Breast epithelium (tissue), 4 donors: ENCODE measurements at places on chromosomes 12 and 14. TPM values are rescaled to one million over a fixed set of nuclear protein-coding genes. Genes with fewer than 3 reads are reported as not detected.

DNA sequence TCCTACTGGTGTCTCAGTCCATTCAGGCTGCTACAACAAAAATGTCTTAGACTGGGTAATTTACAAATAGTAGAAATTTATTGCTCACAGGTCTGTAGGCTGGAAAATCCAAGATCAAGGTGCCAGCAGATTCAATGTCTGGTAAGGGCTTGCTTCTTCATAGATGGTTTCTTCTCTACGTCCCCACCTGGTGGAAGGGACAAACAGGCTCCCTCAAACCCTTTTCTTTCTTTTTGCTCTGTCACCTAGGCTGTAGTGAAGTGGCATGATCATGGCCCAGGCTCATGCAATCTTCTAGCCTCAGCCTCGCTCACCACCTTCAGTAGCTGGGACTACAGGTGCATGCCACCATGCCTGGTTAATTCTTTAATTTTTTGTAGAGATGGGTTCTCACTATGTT, 106.8 kb upstream of the RPH3A start:
- H3K36me3 ChIP-seq, result no peaks in the 10 kb centered on the region
- H3K27me3 ChIP-seq, result peaks cover 3% of the 10 kb centered on the region
- no peak overlapping the region for H3K4me3 ChIP-seq
- no peak for DNase-seq
- no peaks in the 10 kb centered on the region for H3K4me1 ChIP-seq

DNA sequence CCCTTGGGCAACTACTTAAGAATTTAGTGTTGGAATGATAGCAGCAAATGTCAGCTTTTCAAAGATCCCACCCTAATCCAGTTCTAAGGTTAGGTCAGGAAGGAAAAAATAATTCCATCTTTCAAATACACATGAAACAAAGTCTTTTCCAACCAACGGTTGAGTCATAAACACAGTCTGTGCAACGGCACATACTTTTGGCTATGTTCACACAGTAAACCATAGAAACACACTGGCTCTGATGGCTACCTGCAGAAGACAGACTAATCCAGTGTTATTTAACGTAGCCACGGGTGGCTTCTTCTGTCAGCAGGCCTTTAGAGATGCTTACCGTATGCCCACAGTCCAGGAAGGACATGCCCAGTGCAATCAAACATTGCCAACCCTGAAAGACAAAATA, 35.7 kb downstream of the HIGD1C start:
- no peak for DNase-seq
- H3K4me1 ChIP-seq, result no peaks in the 10 kb centered on the region
- H3K27me3 ChIP-seq, result no peaks in the 10 kb centered on the region
- peaks cover 9% of the 10 kb centered on the region for H3K36me3 ChIP-seq
- H3K27ac ChIP-seq, result no peak overlapping the region

DNA sequence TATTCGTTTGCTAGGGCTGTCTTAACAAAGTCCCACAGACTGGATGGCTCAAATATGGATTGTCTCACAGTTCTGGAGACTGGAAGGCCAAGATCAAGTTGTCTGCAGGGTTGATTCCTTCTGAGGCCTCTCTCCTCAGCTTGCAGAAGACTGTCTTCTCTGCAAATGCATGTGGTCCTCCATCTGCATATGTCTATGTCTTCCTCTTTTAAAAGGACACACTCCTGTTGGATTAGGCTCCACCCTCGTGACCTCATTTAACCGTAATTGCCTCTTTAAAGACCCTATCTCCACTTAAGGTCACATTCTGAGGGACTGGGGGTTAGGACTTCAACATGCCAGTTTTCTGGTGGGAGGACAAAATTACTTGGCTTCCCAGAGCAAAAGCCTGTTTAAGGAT, 123.3 kb downstream of the SLC38A6 start:
- no peak overlapping the region for H3K4me3 ChIP-seq
- peaks cover 6% of the 10 kb centered on the region for H3K4me1 ChIP-seq
- peak overlapping the region; percentile 75 for H3K27ac ChIP-seq

- no peak for DNase-seq
- no peak overlapping the region for H3K27ac ChIP-seq
- no peaks in the 10 kb centered on the region for H3K36me3 ChIP-seq
Observed at GRCh38 chr12:40010899-40011774, 94.7 kb downstream of the SLC2A13 start.

GRCh38 chr14:68464711-68465110, 328.2 kb downstream of the ZFP36L1 start:
- H3K27ac ChIP-seq, result no peak overlapping the region
- H3K27me3 ChIP-seq, result no peaks in the 10 kb centered on the region
- no peak for DNase-seq
- no peaks in the 10 kb centered on the region for H3K36me3 ChIP-seq
- peaks cover 10% of the 10 kb centered on the region for H3K4me1 ChIP-seq
- H3K4me3 ChIP-seq, result no peak overlapping the region

- no peaks in the 10 kb centered on the region for H3K27me3 ChIP-seq
- no peak overlapping the region for H3K27ac ChIP-seq
- DNase-seq, result no peak
- H3K36me3 ChIP-seq, result no peaks in the 10 kb centered on the region
- H3K4me3 ChIP-seq, result no peak overlapping the region
- H3K4me1 ChIP-seq, result no peaks in the 10 kb centered on the region
Observed at GRCh38 chr12:38424436-38424835, 107.9 kb downstream of the ALG10B start.

- H3K4me3 ChIP-seq, result no peak overlapping the region
- no peak for DNase-seq
- no peaks in the 10 kb centered on the region for H3K36me3 ChIP-seq
- no peaks in the 10 kb centered on the region for H3K4me1 ChIP-seq
- no peak overlapping the region for H3K27ac ChIP-seq
Observed at GRCh38 chr12:61254225-61254624, 1006.0 kb upstream of the USP15 start.

DNA sequence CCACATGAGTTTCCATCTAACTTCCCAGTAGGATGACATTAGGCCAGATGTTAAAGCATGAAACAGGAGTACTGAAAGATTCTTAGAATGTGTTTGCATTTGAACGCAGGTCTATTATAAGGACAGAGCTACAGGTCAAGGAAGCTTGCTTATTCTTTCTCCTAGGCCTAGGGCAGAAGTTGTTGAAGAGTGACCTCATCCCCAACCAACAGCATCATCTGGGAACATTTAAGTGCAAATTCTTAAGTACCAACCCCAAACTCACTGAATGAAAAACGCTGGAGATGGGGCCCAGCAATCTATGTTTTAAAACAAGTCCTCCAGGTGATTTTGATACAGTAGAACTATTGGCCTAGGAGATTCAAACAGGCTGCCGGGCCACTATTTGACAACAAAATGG, 52.4 kb downstream of the PAPLN start:
- no peaks in the 10 kb centered on the region for H3K27me3 ChIP-seq
- no peak for DNase-seq
- no peak overlapping the region for H3K27ac ChIP-seq
- no peaks in the 10 kb centered on the region for H3K36me3 ChIP-seq
- H3K4me3 ChIP-seq, result no peak overlapping the region
- no peaks in the 10 kb centered on the region for H3K4me1 ChIP-seq

DNA sequence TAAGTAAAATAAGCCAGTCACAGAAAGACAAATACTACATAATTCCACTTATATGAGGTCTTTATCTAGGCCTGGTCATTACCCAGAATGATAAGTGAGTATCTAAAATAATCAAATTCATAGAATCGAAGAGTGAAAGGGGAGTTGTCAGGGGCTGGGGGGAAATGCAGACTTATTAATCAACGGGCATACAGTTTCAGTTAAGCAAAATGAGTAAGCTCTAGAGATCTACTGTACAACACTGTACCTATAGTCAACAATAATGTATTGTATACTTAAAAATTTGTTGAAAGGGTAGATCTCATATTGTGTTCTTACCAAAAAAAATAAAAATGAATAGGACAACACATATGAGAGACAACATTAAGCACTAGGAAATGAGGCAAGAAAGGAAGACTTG, 13.3 kb downstream of the BTBD7 start:
- no peak for DNase-seq
- no peaks in the 10 kb centered on the region for H3K36me3 ChIP-seq
- no peak overlapping the region for H3K4me3 ChIP-seq
- no peaks in the 10 kb centered on the region for H3K4me1 ChIP-seq
- H3K27me3 ChIP-seq, result no peaks in the 10 kb centered on the region

- DNase-seq, result no peak
- H3K27me3 ChIP-seq, result no peaks in the 10 kb centered on the region
- no peak overlapping the region for H3K27ac ChIP-seq
- H3K36me3 ChIP-seq, result no peaks in the 10 kb centered on the region
- no peaks in the 10 kb centered on the region for H3K4me1 ChIP-seq
Observed at GRCh38 chr14:22896356-22896755, 13.3 kb downstream of the REM2 start.

DNA sequence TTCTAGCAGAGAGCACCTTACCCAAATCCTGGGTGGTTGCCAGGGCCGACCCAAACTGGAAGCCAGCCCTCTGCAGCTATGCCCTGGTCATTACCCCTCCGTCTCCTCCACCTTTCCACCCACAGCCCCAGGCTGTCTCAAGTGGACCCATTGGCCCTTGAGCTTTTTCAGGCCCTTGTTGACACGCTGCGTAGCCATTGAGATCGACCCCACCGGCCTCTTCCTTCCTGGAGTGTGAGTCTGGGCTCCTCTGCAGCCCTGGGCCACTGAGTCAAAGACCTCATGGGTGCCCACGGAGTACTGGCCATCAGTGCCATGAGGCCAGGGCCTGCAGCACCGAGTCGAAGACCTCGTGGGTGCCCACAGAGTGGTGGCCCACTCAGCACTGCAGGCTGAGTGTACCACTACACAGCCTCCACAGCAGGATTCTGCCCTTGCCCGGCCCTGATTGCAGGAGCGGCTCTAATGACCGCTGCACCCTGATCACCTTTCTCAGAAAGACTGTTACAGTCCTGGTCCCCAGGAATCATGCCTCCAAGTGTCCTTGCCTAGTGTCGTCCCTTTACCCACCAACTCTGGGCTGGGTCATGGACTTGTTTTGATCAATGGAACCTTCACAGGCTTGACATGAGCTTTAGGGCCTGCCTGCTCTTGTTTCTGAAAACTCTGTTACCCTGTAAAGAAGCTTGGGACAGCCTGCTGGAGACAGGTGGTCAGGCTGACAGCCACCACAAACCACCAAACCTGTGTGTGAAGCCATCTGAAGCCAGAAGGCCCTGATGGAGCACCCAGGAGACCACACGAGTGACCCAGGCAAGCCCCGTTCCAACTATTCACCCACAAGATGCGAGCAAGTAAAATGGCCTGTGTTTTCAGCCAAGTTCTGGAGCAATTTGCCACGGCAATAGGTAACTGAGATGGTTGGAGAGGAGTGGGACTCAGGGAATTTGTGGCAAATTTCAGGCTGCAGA, 39.6 kb upstream of the TRAF3 start:
- H3K36me3 ChIP-seq, result no peaks in the 10 kb centered on the region
- H3K4me3 ChIP-seq, result no peak overlapping the region
- no peak for DNase-seq

- no peaks in the 10 kb centered on the region for H3K27me3 ChIP-seq
- no peak overlapping the region for H3K4me3 ChIP-seq
Observed at GRCh38 chr12:90055071-90055470, 346.4 kb upstream of the ATP2B1 start.

DNA sequence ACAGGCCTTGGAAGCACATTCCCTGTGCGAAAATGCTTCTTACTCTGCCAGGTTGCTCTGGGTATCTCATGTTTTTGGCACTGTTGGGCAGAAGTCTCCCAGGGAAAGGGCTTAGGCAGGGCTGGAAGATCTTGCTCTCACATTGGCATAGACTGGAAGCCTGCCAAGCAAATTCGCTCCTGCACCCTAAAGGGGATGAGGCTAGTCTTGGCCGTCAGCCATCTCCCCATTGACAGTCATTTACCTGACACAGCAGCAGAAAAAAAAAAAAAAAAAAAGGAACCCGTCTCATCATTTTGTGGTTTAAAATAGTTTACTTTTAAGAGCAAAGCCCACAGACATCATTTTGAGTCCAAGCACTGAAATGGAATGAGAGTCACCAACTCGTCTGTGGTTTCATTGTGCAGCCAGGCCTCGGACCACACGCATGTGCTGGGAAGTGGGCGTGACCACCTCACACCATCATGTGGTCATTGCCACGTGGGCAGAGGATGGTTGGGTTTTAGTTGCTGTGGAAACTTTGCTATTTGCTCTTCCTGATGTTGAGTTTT, 84.8 kb downstream of the NRXN3 start:
- no peaks in the 10 kb centered on the region for H3K36me3 ChIP-seq
- no peak overlapping the region for H3K27ac ChIP-seq
- H3K27me3 ChIP-seq, result no peaks in the 10 kb centered on the region
- H3K4me3 ChIP-seq, result no peak overlapping the region
- no peak for DNase-seq

GRCh38 chr12:116777245-116777644, 39.1 kb downstream of the RNFT2 start:
- no peaks in the 10 kb centered on the region for H3K36me3 ChIP-seq
- H3K27ac ChIP-seq, result no peak overlapping the region
- DNase-seq, result no peak
- H3K4me1 ChIP-seq, result no peaks in the 10 kb centered on the region
- H3K27me3 ChIP-seq, result no peaks in the 10 kb centered on the region

DNA sequence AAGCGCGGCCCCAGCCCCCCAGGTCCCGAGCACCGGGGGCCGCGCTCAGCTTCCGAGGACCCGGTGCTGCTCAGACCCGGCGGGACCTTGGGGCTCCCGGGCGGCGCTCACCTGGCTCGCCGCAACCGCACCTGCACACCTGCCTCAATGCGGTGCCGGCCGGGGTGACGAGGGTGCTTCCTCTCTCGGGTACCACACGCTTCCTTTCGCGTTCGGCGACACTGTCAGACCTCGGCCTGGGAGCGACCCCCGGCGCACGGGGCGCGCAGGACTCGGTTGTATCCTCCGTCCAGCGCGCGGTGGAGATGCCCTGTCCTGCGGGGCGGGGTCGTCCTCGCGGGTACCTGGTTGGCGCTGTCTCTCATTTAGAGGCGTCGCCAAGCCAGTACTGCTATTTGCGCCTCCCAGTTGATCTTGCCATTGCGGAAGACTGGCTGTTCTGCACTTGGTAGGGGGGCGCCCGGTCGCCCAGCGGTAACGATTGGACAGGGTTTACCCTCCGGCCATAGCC, 718 bp downstream of the PACS2 start:
- H3K27ac ChIP-seq, result peak overlapping the region; percentile 90
- H3K4me3 ChIP-seq, result peak overlapping the region; percentile 63
- no peak for DNase-seq
- no peaks in the 10 kb centered on the region for H3K36me3 ChIP-seq
- no peaks in the 10 kb centered on the region for H3K27me3 ChIP-seq
- peaks cover 10% of the 10 kb centered on the region for H3K4me1 ChIP-seq

DNA sequence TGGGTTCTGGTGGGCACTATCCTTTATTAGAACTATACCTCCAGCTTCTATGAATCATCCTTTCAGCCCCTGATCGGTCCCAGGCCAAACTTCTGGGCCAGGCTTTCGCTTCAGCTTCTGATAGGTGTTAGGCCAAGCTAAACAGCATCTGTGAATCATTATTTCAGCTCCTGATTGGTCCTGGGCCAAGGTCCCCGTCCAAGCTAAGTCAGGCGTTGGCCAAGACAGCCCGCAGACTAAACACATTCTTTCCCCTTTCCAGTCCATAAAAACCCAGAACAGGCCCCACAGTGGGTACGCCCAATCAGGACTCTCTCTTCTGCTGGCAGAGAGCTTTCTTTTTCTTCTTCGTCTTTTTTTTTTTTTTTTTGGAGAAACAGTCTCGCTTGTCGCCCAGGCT, 1808.9 kb upstream of the SEL1L start:
- no peaks in the 10 kb centered on the region for H3K36me3 ChIP-seq
- no peak for DNase-seq
- no peak overlapping the region for H3K4me3 ChIP-seq
- H3K27me3 ChIP-seq, result no peaks in the 10 kb centered on the region
- no peaks in the 10 kb centered on the region for H3K4me1 ChIP-seq

WNT1 gene
- total RNA-seq, result not detected

RNASE4 gene
- total RNA-seq, result 165 TPM

PLCZ1 gene
- total RNA-seq, result not detected

OTX2 gene
- total RNA-seq, result not detected

CCDC196 gene
- total RNA-seq, result not detected

ADSS1 gene
- total RNA-seq, result 7.3 TPM

CISTR gene
- total RNA-seq, result not detected

NEDD8 gene
- 118 TPM for total RNA-seq

SYCP3 gene
- total RNA-seq, result 0.16 TPM

AICDA gene
- 0.96 TPM for total RNA-seq

FAIM2 gene
- total RNA-seq, result 1.3 TPM
